ENCODE measurements at places on chromosomes 11 and 22.

- no peak for DNase-seq
These were observed 40.8 kb downstream of the RIBC2 start for GRCh38 chr22:45454275-45454674.

GRCh38 chr22:37302674-37303555 is 20.6 kb downstream of the CYTH4 start:
- no peak for DNase-seq

- no peak for DNase-seq
These were observed 87.8 kb upstream of the SLC22A12 start for GRCh38 chr11:64503186-64503753.

- no peak for DNase-seq
These were observed 29.2 kb upstream of the DAGLA start for GRCh38 chr11:61650781-61651571.

DNA sequence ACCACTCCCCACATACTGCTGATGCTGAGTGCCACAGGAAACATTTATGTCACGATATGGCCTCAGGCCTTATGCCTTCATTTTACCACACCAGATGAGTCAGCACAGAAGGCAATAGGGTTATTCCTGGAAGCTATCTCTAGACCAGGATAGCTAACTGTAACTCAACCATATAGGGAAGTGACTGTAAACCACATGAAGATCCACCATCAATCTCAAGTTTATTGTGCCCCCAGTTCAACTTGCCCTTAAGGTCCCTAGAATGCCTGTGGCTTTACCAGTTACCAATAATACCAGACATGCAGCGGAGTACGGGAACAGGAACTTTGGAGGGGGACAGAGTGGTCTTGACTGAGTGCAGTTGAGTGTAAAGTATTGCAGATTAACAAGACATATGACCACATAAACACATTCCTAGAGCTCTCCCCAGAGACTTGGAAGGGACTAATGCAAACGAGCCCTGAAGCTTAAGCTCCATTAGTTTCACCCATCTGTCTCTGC is 180.9 kb downstream of the KIF18A start:
- DNase-seq = no peak

DNA sequence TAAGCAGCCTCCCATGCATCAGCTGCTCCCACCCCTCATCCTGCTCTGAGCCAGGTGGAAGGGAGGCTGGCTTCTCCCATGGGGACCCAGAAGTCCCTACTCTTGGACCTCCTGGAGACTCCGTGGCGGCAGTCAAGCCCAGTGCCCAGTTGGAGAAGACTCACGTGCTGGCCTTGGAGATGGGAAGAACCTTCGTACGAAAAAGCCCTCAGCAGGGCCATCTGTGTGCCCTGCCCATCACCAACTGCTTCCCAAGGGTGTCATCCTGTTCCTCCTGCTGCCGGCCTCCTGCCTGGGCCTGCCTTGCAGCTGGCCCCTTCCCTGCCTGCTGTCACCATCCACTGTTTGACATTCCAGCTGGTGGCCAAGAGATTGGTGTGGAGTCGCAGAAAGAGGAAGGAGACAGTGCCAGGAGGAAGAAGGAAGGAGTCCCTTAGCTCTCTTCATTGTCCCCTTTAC is 28.0 kb downstream of the ARHGAP1 start:
- no peak for DNase-seq

DNA sequence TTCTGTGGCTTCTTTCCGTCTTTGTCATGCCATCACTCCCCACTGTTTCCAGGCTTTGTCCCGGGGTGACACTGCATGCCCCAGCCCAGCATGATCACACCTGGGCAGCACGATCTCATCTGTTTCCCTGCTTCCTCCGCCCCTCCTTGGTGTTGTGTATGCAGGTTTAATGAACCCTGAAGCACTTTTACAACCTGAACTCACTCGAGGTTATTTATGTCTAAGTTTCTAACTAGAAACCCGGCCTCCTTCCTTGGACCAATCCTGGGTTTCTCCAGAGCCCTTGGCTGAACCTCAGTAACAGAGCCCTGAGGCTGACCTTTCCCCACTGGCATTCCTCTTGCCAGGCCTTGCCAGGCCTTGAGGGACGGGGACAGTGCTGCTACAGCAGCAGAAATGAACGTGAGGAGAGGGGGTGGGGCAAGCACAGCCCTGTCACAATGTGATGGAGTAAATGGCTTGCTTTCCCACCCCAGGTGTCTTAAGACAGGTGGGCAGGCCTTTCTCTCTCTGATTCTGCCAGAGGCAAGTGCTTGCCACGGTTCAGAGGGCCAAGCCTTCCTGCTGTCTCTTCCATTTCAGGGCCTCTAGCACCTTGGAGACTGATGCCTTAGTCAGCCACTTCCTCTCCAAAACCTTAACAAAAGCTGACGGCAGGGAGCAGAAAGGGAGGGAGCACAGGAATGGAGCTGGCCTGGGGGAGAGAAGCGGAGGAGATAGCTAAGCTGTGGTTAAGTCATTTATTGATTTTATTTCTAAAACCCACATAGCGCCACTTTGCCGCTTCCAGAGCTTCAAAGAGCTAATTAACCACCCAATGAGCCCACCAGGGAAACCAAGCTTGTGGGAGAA is 3.1 kb upstream of the PYGM start:
- DNase-seq = peak; percentile 53

- DNase-seq = no peak
These were observed 64.7 kb downstream of the PARVG start for GRCh38 chr22:44245438-44245837.

DNA sequence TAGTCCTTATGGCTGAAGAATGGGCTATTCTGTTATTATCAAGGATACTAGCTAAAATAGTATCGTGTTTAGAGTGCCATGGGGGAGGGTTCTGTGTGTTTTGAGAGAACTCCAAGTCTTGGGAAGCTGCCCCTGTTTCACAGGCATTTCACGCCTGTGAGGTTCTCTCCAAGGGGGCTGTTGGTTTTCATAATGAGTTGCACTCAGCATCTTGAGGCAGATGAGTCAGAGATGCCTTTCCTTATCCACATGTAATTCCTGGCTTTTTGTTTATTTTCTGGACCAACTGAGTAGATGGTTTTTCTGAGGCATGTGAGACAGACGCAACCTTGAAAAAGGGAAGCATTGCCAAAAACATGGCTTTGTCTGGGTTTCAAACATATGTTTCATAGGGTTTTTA is 203.7 kb downstream of the ARHGAP42 start:
- no peak for DNase-seq

- DNase-seq = no peak
These were observed 15.4 kb upstream of the PEX26 start for GRCh38 chr22:18062421-18062820.

GRCh38 chr22:28574159-28574788 is 105.4 kb downstream of the TTC28 start:
- no peak for DNase-seq

DNA sequence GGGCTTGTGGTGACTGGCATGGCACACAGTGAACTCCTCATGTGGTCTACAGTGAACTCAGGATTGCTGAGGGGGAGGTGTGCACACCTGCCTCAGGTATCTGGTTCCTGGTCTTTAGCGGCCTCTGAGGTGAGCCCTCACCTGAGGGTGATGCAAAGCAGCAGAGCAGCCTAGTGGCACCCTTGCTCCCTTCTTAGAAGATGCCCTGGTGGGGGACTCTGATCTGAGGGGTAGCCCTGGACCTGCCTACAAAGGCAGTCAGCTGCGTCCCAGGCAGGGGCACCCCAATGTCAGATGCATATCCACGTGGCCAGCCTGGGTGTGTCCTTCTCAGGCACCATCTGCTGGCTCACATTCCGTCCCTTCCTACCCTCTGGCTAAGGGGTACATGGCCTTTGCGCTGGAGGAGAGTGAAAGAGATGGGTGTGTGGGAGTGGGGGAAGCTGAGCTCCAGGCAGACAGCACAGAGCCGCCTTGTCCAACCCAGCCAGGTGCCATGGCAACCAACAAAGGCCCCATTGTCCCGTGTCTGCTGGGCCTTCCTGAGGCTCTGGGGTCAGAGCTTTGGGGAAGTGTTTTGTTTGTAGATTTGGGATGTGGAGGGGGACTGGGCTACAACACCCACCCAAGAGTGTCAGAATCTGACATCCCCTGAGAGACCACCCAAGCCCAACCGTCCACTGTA is 5.8 kb downstream of the PLEKHB1 start:
- DNase-seq = no peak

DNA sequence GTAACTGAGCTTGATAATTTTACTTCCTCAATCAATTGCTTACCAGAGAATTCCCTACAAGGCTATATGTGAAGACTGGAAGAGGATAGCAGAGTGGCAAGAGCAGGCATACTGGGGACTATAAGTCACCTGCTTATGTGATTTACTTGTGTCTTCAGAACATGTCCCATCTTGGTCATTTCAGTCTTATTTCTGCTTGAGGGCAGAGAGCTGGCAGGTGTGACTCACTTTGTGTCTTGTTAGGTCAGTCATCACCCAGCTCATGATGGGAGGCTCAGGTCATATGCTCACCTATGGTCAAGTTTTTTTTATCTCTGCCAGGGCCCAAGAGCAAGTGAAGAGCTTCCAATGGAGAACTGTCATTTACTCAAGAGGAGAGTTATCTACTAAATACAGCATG is 6.2 kb downstream of the SRSF8 start:
- no peak for DNase-seq

DNA sequence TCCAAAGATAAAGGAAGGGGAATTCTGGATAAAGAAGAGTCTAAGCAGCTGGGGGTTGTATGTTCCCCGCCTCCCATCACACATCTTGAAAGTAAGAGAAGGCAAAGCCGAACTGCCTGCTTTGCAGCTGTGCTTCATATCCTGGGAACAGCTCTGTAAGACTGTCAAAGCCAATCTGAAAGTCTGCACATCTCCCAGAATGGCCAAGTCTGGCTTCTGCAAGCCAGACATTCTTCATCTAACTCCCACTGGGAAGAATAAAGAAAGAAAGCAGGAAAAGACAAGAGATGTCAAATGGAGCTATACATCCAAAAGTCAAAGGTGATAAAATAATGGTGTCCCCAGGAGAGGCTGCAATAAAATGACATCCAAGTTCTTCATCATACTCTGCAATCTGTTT is 15.4 kb downstream of the MORC2 start:
- DNase-seq = no peak

DNA sequence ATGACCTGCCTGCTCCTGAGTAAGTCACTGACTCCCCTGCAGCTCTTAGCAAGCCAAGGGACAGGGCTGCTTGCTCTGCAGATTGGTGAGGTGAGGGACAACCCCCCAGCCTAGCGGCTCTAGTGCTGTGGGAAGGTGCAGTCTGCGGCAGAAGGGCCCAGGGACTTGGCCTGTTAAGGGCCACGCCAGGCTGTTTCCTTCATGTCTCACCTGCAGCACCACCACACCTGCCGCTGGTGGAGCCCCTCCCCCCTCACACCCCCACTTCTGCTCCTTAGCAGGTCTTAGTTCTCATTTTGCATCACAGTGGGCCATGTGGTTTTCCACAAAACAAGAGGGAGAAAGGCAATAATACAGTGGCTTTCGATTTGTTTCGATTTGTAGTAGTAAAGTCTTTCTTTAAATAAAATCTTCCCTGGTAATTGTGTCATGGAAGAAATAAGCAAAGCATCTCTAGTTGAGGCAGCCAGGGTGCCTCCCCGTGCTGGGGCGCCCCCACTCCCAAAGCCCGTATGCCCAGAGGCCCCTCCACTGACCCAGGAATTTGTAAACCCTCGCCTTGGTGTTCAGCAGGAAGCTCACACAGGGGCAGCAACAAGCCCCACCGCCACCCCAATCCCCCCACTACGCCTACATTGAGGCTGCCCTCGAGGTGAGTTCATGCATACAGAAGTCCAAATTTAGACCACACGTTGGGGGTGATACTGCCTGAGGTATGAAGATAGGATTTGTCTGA is 86.5 kb upstream of the CLDN5 start:
- peak; percentile 45 for DNase-seq

- no peak for DNase-seq
These were observed 3.7 kb downstream of the INSC start for GRCh38 chr11:15118431-15118830.

DNA sequence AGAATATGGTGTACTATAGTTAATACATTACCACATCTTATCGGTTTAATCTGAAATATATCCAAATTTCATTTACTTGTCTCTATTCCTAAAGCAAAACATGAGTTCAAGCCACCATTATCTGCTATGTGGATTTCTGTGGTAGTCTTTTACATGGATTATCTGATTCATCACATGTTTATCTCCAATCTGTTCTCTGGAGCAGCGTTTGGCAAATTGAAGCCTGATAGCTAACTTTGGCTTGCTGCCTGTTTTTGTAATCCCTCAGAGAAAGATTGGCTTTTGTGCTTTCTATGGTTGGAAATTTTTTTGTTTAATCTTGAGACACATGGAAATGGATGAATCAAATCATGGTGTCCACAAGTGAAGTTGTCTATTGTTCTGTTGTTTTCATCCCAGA is 274.3 kb downstream of the JRKL start:
- DNase-seq = no peak
